ENCODE measurements at places on chromosomes 13 and 19.

DNA sequence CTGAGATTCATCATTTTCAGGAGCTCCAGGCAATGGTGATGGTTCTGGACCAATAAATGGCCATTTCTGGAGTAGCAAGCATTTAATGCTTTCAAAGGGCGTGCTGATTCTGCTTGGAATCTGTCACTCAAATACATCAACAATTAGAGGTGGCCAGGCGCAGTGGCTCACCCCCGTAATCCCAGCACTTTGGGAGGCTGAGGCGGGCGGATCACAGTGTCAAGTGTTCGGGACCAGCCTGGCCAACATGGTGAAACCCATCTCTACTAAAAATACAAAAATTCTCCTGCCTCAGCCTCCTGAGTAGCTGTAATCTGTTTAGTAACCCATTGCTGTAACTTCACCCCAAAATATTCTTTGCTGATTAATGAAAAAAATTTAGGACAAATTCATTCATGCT lies 1574.2 kb downstream of the EFNB2 start:
- DNase-seq: no peak

GRCh38 chr19:10290357-10290875 lies 664 bp downstream of the ICAM5 start:
- peak; percentile 36 for DNase-seq

GRCh38 chr13:99911965-99912566 lies 59.5 kb downstream of the ZIC5 start:
- DNase-seq: no peak

- no peak for DNase-seq
Measured at GRCh38 chr19:48041877-48042580, 1.9 kb downstream of the CABP5 start.

DNA sequence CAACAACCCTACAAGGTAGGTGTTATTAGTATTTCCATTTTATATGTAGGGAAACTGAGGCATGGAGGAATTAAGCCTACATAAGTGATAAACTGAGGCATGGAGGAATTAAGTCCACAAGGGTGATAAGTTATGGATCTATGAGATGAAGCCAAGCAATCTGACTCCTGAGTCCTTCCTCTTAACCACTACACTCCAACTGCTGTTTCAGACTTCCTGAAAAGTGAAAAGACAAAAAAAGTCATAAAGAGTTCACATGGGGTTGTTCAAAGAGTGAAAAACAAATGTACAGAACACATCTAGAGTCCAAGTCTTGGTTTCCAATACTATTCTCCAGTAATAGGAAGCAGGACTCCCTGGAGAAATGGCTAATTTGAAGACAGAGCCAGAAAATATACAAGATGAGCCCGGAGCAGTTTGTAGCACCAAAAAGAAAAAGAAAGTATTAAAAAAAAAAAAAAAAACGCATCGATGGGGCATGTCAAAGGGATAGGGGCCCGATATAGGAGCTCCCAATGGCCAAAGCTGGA lies 12.1 kb downstream of the CRYL1 start:
- no peak for DNase-seq

DNA sequence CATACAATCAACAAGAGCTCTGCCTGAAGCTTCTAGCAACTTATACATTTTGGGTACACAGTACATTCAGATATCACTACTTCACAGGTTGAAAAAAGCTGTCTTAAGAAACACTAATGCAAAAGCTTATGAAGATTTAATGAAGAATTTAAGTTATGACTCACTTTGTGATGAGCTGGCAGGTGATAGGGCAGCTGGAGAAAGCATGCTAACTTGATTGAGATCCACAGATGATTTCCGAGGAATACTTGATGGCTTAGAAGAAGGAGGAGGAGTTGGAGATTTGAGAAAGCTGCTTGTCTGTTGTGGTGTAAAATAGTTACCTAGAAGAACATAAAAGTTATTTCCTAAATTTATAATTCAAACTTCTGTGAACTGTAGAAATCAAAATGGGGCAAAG lies 23.3 kb downstream of the EXOSC8 start:
- no peak for DNase-seq

- DNase-seq: no peak
Measured at GRCh38 chr13:97883396-97883795, 70.1 kb upstream of the IPO5 start.

GRCh38 chr19:15252398-15253018 lies 20.3 kb upstream of the EPHX3 start:
- no peak for DNase-seq

DNA sequence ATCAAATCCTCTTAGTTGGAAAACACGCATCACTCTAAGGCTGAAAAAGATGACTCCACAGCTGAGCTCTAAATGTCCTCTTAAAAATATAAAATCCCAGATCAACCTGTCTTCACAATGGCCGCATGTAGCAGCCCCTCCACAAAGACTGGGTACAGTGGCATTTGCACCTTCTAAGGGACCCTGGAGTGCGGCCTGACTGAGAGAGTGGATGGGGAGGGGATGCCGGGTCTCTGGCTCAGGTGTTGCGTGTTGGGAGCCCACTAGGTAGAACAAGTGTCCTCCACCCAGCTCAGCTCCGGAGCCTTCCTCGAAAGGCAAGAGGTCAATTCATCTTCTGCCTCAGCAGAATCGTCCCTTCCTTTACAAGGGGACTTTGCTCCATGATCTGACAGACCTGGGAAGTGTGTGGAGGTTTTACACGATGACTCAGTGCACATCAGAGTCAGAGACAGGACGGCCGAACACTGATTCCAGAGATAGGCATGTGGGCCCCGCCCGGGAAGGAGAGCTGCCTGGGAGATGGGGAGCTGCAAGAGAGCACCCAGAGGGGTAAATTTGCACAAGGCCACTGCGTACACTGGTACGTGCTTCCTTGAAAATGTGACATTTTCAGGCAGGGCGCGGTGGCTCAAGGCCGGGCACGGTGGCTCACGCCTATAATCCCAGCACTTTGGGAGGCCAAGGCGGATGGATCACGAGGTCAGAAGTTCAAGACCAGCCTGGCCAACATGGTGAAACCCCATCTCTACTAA lies 23.5 kb upstream of the SLC15A1 start:
- DNase-seq: no peak

- peak; percentile 14 for DNase-seq
Measured at GRCh38 chr13:35818633-35819067, 312.5 kb downstream of the DCLK1 start.

- no peak for DNase-seq
Measured at GRCh38 chr13:77930430-77930829, 11.8 kb upstream of the EDNRB start.

DNA sequence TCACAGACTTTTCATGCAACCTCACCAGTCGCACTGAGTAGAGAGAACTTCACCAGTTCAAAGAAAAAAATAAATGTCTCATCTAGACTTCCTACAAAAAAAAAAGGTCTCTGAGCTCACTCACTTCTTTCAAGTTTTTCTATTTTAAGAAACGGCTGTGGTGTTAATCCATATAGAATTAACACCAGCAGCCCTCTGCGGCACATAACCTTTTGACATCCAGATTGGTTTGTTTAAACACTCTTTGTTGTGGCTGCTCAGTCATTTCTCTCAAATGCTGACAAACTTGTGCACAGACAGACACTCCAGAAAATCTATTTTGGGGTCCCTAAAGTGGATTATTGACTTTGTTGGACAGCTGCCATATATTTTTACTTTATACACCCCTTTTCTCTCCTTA lies 874.9 kb downstream of the EFNB2 start:
- DNase-seq: no peak

DNA sequence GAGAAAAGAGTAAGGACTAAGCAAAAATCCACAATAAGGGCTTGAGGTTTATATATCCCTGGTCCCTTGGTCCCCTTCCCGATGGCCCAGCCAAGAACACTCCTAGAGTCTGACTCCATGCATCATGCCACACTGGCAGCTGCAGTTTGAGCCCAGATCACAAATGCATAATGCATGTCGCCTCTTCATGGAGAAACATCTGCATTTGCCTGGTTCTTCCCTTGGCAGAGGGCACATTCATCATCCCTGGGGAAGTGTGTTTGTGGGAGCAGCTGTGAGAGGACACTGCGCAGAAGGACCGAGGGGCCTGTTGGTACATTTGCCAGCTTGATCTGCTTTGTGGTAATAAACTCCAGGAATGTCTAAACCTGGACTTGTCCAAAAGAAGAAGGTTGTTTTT lies 731.8 kb downstream of the FGF9 start:
- no peak for DNase-seq

DNA sequence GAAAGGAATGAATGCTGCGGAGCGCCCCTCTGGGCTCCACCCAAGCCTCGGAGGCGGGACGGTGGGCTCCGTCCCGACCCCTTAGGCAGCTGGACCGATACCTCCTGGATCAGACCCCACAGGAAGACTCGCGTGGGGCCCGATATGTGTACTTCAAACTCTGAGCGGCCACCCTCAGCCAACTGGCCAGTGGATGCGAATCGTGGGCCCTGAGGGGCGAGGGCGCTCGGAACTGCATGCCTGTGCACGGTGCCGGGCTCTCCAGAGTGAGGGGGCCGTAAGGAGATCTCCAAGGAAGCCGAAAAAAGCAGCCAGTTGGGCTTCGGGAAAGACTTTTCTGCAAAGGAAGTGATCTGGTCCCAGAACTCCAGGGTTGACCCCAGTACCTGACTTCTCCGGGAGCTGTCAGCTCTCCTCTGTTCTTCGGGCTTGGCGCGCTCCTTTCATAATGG lies 8.6 kb downstream of the PDX1 start:
- DNase-seq: no peak

GRCh38 chr19:29946645-29947044 lies 4.6 kb downstream of the URI1 start:
- DNase-seq: no peak

GRCh38 chr13:59901191-59901590 lies 262.5 kb downstream of the DIAPH3 start:
- DNase-seq: no peak

DNA sequence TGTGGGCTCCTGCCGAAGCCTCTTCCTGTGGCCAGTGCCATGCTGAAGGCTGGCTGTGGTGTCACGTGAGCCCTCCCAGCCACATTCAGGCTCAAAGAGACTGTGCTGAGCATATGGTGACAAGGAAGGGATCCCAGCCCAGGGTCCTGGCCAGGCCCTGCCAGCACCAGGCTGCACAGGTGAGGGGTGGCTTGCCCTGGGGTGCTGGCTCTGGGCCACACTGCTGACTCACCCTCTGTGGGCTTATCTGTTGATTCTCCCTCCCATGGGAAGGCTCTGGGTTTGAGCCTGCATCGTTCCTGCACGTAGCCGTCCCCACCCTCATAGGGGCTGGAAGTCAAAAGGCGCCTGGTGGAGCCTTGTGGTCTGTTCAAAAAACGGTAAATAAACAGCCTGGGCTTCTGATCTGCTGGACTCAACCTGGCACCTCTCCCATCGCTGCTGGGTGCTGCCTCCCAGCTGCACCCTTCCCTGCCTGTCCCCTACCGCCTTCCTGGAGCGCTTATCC lies 31.1 kb downstream of the DNM2 start:
- peak; percentile 50 for DNase-seq

DNA sequence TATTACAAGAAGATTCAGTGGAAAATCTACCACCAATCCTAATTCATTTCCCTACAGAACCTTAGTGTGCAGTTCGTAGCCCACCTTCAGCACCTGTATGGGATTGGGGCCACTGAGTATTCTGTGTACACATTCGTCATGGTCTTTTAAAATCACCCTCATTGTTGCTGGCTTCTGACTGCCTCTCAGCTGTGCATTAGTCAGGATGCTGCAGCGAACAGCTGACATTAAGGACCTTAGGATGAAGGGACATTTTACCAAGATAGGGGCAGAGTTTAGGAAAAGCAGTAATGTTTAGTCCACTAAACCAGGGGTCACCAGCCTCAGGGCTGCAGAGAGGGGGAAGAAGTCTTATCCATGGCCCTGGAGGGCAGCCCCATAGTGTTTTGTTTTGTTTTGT lies 176.5 kb downstream of the COL4A1 start:
- no peak for DNase-seq

- no peak for DNase-seq
Measured at GRCh38 chr13:41601718-41602445, 144.5 kb downstream of the RGCC start.

GRCh38 chr13:21813844-21814243 lies 143.0 kb downstream of the FGF9 start:
- DNase-seq: no peak

- DNase-seq: no peak
Measured at GRCh38 chr19:55303477-55303876, 19.7 kb downstream of the BRSK1 start.

DNA sequence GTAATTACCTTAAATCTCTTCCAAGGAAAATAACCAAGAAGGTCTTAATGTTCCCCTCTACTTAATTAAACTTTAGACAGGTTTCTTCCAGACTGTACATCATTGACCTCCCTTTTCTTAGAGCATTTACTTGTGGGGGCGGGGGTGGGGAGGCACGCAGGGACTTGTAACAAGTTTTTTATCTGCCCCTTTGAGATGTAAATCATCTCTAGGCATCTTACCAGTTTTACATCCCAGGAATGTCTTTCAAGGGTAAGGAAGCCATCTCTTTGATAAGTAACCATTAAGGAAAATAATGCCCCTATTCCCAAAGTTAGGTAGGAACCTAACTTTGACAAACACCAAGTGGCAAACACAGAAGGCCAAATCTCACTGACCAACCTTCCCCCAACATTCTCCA lies 528.6 kb downstream of the SUCLA2 start:
- no peak for DNase-seq

GRCh38 chr13:40440990-40441820 lies 225.2 kb downstream of the FOXO1 start:
- no peak for DNase-seq

DNA sequence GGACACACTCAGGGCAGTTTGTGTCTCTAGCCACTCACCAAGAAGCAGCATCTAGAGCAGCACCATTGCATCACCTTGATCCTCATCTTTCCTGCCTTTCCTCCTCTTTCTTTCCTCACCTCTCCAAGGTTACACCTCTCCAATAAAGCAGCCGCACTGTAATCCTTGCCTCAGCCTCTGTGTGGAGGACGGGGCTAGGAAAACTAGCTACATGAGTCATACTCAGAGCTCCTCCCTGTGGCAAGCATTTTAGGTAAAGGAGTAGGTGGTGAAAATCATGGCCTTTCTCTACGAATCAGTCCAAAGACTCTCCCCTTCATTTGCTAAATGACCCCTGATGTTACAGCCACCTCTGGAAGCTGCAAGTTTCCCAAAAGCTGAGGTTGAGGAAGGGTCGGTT lies 108.9 kb downstream of the DNAJC15 start:
- no peak for DNase-seq

DNA sequence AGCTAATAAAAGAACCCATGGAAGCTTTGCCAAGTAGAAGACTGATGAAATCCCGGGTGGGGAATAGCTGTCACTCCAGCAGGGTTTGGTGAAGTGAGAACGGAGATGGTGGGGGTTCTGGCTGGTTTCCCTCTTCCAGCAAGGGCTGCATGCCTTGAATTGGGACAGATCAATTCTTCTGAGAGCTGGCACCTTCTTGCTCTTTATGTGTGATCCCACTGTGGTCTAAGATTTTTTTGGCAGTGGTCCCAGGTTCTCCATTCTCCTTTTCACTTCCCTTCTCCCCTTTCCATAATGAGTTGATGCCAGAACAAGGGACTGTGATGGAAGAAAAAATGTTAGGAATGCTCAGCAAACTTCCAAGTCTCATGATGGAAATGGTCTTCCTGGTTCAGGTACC lies 50.0 kb downstream of the TNFSF11 start:
- DNase-seq: no peak

Data from hematopoietic multipotent progenitor cell treated with erythropoietin and hydrocortisone succinate and interleukin-3 and kit ligand, for 15 days (in vitro differentiated cells).